ENCODE measurements at places on chromosomes 3 and 15.

- no peak for DNase-seq
These were observed 8.6 kb downstream of the CLN6 start for GRCh38 chr15:68220967-68221366.

GRCh38 chr3:67329358-67329757, 325.1 kb downstream of the SUCLG2 start:
- DNase-seq = no peak

DNA sequence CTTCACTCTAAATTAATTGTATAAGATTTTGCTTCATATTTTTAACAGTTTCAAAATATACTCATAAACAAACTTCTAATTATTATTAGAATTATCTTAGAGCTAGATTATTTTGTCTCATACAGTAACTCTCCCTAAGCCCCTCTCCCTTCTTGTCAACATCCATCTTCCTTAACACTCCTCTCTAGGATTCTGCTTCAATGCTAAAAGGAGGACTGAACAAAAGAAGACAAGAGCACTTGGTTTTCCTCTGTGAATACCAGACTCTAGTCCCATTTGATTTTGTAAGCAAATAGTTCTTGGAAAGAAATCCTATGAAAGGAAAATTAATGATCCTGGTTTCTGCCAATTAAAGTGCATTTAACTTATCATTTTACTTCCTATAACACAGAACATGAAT, 91.8 kb downstream of the KCNMB2 start:
- no peak for DNase-seq

DNA sequence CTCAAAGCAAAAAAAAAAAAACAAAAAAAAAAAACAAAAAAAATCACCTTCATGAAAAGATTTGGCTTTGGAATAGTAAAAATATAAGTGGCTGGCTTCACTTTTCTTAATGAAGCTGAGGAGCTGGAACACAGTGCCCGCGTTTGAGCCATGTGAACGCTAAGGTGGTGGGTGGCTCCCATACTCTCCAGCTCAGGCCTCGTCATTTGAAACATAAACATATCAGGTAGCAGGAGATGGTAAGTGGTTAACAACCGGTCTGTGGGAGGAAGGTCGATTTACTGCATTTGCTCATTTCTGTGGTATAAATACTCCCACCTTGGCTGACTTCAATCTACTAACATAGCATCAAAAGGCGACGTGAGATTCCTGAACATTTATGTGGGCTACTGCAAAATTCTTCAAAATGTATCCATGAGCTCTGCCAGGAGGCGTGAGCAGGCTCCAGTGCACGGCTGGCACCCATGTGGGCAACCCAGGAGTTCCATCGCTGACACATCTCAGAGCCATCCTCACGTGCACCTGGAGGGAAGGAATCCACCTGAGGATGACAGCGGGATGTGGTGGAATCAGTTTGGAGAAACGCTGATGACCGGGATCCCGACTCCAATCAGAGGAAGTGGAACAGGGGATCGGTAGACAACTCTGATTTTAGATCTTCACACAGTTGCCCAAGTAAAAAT, 157.6 kb downstream of the ATP10A start:
- DNase-seq = no peak

GRCh38 chr3:189372243-189372642, 200.5 kb downstream of the TPRG1 start:
- no peak for DNase-seq

GRCh38 chr3:23979569-23979968, 34.5 kb downstream of the NR1D2 start:
- no peak for DNase-seq

DNA sequence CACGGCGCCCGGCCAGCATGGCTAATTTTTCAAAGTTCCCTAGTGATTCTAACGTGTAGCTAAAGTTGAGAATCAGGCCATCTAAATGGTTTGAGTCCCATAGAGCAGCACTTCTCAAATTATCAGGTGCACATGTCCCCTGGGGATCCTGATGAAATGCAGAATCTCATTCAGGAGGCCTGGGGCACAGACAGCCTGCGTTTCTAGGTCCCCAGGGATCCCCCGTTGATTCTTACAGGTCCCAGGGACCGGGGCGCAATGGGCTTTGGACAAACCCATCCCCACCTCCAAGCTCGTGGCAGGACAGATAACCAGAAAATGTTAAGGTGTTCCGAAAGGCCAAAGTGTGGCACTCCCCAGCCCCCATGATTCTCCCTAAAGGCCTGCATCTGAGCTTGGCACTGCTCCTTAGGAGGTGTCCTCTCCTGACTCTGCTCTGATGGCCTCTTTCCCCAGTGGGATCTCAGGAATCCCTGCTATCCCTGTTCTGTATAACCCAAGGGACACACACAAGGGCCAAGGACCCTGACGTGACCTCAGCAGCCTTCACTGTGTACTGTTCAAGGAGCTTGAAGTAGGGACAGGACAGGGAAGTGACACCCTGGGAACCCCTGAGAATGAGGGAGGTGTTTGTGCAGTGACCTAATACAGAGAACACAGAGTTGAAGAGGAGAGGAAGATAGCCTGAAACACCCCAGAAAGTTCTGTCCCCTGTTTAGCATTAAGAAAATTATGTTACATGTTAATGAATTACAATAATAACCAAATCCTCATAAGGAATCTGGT, 8.0 kb downstream of the LRRK1 start:
- DNase-seq = no peak

- DNase-seq = no peak
These were observed 1250.1 kb downstream of the ZPLD1 start for GRCh38 chr3:103684904-103685303.

DNA sequence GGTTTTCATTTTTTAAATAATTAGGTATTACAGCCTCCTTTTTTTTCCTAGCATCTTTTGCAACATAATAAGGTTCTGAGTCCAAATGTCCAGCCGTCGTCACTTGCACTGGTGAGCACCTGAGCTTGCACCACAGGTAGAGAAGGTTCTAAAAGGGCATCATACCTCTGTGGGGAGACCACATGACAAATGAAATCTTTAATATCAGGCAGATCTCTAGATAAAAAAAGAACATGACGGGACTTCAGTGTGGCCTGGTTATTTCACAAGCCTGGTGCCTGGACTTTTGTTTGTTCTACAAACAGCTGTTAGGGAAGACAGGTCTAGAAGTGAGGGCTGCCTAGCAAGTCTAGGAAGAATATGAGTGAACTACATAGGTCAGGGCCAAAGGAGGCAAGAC, 3.6 kb downstream of the ZBED2 start:
- no peak for DNase-seq

DNA sequence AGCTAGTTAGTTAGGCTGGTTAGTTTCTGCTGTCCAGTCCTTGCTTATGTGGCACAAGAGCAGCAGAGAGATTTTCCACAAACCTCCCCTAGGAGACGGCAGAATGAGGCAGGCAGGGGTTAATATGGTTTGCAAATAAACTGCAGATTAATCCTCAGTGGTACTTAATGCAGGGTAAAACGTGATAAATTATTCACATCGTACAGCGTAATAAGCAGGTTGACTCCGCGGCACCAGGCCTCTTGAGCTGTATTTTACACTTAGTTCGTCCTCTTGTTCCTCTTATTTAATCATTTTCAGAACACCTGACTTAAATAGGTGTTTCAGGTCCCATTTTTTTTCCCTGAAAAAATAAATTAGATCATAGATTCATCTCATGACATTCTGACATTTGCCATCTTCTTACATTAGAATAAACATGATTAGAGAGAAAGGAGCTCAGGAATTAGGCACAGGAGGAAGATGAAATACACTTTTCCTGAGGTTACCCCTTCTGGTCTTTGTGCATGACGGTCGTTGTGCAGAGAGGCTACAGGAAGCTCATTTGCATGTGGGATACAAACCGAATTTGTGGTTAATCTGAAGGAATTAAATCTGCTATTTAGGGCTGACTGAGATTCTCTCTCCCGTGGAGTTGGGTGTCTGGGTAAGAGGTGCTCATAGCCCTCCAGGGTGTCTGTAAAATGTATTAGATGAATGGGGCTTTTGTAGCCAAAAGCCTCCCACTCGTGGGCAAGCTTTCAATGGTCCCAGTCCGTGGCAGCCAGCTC, 27.1 kb upstream of the VPS8 start:
- DNase-seq = no peak

DNA sequence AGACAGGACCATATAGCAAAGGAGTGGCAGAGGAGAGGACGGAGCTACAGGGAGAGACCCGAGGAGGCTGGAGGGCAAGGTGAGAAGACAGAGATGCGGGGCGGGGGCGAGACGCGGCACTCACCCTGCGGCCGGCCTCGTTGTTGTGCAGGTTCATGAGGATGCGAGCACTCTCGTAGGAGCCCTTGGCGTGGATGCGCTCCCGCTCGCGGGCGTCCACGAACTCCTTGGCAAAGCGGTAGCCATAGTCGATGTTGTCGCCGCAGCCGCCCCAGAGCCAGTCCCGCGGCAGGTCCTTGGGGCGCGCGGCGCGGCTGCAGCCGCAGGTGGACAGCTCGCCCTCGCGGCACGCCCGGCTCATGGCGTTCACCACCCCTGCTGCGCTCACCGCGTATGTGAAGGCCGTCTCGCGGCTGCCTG, 12.9 kb downstream of the WNT5A start:
- DNase-seq = no peak

- no peak for DNase-seq
These were observed 23.6 kb upstream of the FMN1 start for GRCh38 chr15:33218071-33218491.

DNA sequence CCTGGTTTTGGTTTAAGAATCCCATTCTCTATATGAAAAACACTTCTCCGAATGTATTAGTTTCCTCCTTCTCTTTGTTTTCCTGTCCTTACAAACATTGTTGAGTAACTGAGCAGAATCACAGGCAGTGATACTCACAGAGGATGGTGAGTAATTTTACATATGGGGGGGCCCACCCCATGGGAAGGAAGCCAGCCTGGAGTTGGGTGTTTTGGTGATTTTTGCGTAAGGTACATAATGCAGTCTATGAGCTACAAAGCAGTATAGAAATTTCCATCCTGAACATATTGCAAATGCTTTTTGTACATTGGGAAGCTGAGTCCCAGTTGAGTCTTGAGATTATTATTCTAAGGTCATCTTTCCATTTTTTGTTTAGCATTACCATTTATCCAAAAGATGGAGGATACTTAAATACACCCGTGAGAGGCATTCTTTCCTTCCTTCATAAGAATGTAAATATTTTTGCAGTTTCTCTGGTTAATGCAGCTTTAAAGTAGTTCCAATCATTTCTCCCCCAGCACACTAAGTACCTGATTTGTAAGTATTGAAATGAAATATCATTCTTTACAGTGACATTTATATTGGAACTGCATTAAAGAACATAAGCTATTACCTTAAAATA, 476.8 kb downstream of the AGBL1 start:
- no peak for DNase-seq

DNA sequence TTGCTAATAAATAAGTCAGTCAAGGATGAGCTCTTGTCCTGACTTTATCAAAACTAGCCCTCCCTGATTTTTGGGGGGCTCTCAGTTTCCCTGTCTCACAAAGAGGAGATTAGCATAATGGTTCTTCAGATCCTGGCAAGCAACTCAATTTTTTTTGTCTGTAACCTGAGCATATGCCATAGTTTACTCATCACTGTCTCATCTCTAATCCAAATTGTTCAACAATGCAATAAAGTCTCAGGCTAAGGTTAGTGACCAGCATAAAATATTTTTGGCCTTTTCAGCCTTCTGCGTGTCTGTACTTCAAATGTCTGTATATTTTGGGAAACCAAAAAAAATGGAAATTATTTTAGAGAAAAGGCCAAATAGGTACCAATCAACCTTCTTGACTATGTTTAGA, 465.6 kb upstream of the TPRG1 start:
- DNase-seq = no peak

DNA sequence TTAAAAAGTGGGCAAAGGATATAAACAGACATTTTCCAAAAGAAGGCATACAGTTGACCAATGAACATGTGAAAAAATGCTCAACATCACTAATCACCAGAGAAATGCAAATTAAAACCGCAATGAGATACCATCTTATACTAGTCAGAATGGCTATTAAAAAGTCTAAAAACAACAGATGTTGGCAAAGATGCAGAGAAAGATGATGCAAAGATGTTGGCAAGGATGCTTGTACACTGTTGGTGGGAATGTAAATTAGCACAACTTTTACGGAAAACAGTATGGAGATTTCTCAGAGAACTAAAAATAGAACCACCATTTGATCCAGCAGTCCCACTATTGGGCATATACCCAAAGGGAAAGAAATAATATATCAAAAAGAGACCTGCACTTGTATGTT, 53.5 kb downstream of the TLNRD1 start:
- DNase-seq = no peak

DNA sequence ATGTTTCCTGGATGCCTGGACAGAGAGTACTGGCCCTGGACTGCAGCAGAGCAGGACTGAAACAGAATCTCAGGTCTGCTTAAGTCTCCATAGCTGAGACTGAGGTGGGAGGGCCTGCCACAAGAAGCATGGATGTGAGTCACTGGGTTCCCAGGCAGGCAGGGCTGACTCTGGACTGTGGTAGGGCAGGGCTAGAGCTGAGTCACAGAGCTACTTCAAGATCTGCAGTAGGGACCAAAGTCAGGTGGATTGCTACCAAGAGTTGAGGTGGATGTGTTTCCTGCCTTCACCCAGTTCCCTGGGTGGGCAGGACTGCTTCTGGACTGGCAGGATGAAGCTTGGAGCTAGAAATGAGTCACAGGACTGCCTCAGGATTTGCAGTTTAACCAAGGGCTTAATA, 282.9 kb downstream of the AGBL1 start:
- no peak for DNase-seq

DNA sequence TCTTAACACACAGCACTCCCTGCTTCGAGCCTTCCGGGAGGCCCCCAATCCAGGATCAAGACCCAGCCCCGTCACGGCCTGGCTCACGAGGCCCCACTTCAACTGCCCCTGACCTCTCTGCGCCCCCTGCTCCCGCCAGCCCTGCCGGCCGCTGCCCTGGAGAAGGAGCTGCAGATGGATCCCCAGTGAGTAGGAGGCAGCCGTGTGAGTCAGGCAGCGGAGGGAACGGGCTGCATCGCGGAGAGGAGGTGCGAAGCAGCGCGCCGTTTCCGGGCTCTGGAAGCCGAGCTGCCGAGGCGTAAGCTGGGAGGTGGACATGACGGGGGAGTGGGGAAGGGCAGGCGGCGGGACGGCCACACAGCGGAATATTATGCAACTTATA, 133.4 kb downstream of the TPRA1 start:
- no peak for DNase-seq

GRCh38 chr15:31307270-31308184, 19.1 kb upstream of the KLF13 start:
- DNase-seq = no peak

DNA sequence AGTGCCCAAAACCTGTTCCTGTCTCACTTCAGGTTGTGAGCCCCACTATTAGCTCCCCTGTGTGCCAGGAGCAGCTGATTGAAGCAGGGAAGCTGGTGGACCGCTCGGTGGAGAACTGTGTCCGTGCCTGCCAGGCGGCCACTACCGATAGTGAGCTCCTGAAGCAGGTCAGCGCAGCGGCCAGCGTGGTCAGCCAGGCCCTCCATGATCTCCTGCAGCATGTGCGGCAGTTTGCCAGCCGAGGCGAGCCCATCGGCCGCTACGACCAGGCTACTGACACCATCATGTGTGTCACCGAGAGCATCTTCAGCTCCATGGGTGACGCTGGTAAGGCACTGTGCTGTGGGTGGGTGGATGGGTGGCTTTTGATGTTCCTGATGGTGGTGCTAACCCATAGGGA, 334.1 kb upstream of the TPM1 start:
- no peak for DNase-seq

- no peak for DNase-seq
These were observed 30.3 kb downstream of the ARL14 start for GRCh38 chr3:160707187-160707794.

Measured in stimulated activated CD4-positive, alpha-beta T cell treated with anti-CD3 and anti-CD28 coated beads, Interleukin-1b, Interleukin-23, amount 100 ng/mL, for 1 hour (primary cell).